ENCODE measurements at places on chromosomes 16 and 17.

- DNase-seq, result peak; percentile 86
Measured at GRCh38 chr17:57999496-58000017, 7.5 kb downstream of the SRSF1 start.

GRCh38 chr17:30556374-30557332 lies 79.4 kb downstream of the GOSR1 start:
- no peak for DNase-seq

DNA sequence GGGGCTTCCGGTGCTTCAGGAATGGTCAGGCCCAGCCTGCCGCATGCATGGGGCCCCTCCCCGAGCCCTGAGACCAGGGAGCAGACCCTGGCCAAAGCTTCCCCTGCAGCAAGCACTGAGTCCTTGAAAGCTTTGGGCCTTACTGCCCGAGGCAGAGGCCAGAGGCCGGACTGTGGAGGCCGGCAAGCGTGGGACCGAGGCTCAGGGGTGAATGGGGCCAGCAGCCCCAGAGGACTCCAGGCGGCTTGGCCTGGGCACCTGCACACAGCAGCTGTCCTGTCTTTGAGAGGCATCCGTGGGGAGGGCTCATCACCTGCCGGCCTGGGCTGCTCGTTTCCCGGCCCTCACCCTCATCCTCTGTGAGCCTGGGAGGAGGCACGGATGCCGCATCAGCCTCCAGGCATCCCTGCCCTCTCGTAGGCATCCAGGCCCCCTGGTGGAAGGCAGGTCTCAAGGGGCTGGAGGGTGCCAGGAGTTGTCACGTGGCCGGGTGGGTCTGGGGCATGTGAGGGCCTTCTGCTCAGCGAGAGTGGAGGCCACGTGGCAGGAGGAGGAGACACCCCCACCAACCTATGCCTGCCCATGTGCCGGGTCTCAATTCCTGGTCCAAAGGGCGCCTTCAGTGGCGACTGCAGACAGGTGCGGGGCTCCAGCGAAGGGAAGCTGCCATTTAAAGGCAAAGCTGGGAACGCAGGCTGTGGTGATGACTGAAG lies 31.4 kb downstream of the CACNA1H start:
- DNase-seq, result no peak

DNA sequence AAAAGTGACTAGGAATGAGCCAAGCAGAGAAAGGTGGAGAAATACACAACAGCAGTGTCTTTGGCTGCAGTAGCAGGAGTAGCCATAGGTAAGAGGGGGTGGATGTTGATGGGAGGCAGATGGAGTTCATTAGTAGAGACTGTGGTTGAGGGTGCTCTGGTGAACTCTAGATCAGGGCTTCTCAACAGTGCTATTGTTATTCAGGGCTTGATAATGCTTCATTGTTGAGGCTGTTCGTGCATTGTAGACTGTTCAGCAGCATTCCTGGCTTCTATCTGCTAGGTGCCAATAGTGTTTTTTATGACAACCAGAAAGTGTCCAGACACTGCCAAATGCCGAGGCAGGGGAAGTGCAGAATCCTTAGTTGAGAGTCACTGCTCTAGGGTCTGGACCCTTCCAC lies 3.6 kb downstream of the ALKBH5 start:
- DNase-seq, result no peak

- DNase-seq, result peak; percentile 75
Measured at GRCh38 chr17:4980644-4981216, 6.7 kb downstream of the CAMTA2 start.

DNA sequence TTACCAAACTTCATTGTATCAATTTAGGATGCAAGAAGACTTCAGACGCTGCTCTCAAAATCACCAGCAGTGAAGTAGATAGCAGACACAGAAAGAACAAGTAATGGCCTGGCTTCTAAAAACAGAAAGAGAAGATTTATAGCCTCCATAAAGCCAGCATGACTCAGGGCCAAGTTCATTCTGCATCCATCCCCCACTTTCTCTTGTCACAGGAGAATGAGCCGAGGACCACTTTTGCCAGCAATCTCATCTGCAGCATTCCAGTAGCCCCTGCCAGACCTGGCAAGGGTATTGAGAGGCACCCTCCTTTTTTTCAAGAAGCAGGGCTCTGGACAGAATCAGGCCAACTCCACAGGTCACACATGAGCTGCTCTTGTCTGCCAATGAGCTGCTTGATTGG lies 355.4 kb upstream of the SOX9 start:
- DNase-seq, result no peak

- no peak for DNase-seq
Measured at GRCh38 chr17:19713462-19713861, 2.9 kb downstream of the SLC47A2 start.

DNA sequence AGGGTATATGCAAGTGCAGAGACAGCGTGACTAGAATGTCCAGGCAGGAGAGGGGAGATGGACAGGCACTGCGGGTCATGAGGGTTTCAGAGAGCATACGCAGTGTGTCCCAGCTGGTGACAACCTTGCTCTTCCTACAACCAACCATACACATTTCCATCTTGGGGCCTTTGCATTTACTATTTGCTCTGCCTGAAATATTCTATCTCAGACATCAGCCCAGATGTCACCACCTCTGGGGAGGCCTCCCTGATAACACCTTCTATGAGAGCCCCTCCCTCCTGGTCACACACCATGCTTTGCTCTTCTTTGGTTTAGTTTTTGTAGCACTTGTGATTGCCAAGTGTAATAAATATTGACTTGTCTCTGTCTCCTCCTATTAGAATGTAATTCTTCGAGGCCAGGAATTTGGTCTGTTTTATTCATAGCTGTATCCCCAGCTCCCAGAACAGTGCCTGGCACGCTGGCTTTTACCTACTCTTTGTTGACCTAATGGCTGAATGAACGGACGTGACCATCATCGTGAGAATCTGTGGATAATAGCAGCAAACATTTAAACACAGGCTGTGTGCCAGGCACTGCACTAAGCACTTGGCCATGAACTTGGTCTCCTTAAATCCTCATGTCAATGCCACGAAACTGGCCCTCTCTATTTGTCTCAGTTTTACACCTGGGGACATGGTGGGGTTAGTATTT lies 51.9 kb downstream of the PLCG2 start:
- no peak for DNase-seq
